Pons (tissue), 1 donor: ENCODE measurements at places on chromosomes 6 and 20.

- no peak for DNase-seq
Observed at GRCh38 chr6:105326216-105326615, 76.7 kb downstream of the PREP start.

DNA sequence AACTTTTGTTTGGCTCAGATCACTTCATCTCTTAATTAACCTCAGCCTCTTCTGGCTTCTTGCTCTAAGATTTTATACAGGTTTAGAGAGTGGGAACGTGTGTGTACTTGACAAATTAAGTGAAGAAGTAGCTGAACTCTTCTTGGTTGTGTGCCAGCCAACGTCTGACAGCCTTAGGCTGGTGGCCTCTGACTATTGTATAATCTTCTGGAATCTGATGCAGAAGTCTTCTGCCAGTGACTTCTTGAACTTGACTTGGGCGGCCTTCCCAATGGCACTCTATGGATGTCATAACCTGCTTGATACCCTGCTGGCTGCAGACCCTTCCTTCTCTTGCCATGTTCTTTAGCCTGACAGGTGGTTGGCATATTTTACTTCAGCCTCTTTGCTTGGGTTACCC, 660.5 kb downstream of the DOK5 start:
- DNase-seq = no peak

DNA sequence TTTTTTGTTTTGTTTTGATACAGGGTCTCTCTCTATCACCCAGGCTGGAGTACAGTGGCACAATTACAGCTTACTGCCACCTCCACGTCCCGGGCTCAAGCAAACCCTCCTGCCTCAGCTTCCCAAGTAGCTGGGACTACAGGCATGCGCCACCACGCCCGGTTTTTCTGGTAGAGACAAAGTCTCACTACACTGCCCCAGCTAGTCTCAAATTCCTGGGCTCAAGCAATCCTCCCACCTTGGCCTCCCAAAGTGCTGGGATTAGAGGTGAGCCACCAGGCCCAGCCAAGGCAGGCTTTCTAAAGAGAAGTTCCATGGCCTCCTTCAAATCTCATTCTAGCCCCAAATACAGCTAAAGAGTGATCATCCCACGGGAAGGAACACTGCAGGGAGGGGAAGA, 5.2 kb downstream of the MCCD1 start:
- no peak for DNase-seq

DNA sequence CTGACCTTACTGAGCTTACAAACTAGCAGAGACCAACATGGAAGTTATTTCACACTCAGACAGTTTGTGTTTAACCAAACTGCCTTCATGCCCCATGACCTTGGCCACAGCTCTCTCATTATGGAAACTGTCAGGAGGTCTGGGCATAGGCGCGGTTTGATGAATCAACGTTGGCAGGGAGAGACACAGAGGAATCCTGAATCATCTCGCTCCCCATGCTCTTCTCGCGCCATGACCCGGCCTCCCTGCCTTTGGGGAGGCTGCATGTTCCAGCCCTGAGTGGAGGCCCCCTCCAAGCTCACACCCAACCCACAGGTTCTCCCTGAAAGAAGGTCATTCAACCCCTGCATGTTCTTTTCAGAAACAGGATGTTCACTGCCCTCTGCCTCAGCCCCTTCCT, 15.9 kb upstream of the GDAP1L1 start:
- no peak for DNase-seq

DNA sequence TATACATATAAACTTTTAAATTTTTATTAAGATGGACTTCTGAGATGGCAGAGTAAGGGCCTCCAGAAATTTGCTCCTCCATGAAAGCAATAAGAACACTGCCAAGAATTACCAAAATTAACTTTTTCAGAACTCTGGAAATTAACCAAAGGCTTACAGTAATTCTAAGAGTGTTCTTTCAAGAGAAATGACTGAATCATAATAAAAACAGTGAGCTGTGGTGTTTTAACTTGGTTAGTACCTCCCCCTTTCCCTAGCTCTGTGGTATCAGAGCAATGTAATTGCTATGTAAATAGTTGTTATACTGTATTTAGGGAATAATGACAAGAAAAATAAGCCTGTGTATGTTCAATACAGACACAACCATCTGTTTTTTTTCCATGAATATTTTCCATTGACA, 19.0 kb downstream of the HECA start:
- no peak for DNase-seq

- DNase-seq = no peak
Observed at GRCh38 chr6:17015551-17016381, 86.1 kb upstream of the STMND1 start.

GRCh38 chr6:115060581-115060980, 717.8 kb upstream of the HS3ST5 start:
- DNase-seq = no peak
